CD4-positive, alpha-beta T cell treated with Interleukin-17A for 1 hour (primary cell): ENCODE measurements at places on chromosomes 13 and 19.

- no peak for DNase-seq
These were observed 46.5 kb downstream of the RCBTB2 start for GRCh38 chr13:48486362-48486761.

DNA sequence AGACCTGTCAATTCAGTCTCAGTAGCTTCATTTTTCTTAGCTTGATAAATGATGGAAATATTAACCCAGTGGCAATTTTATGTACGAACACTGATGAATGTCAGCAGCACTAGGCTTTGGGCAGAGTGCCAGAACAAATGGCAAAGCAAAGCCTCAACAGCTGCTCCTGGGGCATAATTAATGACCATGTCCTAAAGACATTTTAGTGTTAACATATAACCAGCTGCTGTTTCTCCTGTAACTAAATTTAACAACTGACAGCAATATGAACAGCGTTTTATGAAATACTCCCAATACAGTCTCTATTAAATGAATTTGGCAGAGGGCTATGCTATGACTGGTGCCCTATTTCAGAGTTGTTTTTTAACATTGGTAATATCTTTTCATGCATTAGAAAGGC lies 47.1 kb downstream of the ZNF568 start:
- no peak for DNase-seq

GRCh38 chr13:46296115-46296822 lies 84.5 kb downstream of the LRRC63 start:
- DNase-seq = no peak

DNA sequence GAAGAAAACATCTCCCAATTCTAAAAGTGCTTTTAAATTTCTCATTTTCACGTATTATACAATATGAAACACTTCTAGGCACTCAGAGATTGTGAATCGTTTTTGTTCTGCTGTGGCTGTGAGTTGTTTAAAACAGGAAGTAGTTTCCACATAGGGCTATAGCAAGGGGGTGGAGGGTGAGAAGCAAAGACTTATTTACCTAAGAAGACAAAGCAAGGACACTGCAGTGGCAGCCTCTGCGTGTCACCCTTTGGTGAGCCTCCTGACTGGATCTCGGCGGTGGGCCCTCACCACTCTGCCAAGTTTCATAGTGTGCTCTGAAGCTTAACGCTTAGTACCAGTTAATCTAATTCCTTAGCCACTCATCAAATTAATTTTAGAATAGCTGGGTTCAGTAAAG lies 56.8 kb downstream of the TNFSF13B start:
- DNase-seq = peak; percentile 23

GRCh38 chr19:4473011-4473762 lies 1.1 kb downstream of the HDGFL2 start:
- DNase-seq = no peak

- DNase-seq = no peak
These were observed 2.6 kb downstream of the P2RY11 start for GRCh38 chr19:10113964-10114650.

GRCh38 chr19:19457671-19458070 lies 52.2 kb downstream of the GATAD2A start:
- DNase-seq = no peak

DNA sequence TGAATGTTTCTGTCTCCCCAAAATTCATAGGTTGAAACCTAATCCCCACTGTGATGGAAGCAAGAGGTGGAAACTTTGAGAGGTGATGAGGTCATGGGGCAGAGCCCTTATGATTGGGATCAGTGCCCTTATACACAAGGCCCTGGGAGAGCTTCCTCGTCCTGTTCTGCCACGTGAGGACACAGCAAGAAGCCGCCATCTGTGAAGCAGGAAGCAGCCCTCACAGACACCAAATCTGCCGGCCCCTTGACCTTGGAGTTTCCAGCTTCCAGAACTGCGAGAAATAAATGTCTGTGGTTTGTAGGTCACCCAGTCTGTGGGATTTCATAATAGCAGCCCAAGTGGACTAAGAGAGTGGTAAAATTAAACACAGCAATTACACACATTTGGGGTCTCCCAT lies 737.4 kb downstream of the UQCRFS1 start:
- no peak for DNase-seq

DNA sequence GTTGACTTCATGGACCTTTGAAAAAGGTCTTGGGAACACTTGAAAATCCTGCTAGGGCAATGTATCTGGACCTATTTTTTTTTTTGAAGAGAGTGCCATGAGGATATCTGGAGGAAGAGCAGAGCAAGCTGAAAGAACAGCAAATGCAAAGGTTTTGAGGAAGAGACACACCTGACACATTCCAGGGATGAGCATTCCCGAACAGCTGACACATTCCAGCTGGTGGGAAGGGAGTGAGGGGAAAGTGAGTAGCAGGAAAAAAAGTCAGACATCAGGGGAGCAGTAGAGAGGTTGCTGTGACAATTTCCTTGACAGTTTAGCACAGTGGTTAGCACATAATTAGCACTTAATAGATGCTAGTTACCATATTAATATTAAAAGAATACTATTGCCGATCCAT lies 14.7 kb downstream of the DGKH start:
- no peak for DNase-seq

GRCh38 chr13:59690857-59691500 lies 472.7 kb downstream of the DIAPH3 start:
- no peak for DNase-seq

DNA sequence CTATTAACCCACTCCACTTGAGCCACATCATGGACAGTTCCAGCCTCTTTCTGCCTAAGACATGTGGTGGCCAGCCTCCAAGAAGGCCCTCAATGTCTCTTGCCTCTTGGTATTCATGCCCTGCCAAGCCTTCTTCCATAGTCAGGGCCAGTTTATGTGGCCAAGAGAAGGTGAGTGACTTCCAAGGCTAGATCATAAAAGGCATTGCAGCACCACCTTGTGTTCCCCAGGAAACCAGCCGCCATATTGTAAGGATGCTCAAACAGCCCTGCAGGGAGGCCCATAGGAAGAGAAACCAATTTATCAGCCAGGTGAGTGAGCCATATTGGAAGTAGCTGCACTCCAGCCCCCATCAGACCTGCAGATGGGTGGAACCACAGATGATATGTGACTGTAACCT lies 12.3 kb upstream of the DNMT1 start:
- DNase-seq = no peak

DNA sequence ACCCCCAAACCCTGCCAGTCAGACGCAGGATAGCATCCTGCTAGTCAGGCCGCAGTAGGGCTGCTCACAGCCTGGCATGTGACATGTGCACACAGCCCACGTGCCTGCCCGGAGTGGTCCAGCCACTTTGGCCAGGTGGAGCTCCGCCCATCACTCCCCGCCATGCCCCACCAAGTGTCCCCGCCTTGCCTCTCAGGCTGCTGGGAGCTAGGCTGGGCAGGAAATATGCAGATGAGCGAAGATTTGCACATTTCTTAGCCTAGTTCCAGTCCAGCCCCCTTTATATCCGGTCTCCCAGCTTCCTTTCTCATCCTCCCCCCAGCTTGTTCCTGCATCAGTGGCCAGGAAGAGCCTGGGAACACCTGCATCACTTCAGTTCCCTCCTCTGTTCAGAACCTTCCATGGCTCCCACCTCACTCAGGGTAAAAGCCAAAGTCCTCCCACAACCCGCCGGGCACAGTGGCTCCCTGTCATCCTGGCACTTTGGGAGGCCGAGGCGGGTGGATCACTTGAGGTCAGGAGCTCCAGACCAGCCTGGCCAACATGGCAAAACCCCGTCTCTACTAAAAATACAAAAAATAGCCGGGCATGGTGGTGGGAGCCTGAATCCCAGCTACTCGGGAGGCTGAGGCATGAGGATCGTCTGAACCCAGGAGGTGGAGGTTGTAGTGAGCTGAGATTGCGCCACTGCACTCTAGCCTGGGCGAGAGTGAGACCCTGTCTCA lies 2.3 kb upstream of the DOCK6 start:
- DNase-seq = no peak

GRCh38 chr13:23771956-23772355 lies 117.2 kb downstream of the MIPEP start:
- DNase-seq = no peak

DNA sequence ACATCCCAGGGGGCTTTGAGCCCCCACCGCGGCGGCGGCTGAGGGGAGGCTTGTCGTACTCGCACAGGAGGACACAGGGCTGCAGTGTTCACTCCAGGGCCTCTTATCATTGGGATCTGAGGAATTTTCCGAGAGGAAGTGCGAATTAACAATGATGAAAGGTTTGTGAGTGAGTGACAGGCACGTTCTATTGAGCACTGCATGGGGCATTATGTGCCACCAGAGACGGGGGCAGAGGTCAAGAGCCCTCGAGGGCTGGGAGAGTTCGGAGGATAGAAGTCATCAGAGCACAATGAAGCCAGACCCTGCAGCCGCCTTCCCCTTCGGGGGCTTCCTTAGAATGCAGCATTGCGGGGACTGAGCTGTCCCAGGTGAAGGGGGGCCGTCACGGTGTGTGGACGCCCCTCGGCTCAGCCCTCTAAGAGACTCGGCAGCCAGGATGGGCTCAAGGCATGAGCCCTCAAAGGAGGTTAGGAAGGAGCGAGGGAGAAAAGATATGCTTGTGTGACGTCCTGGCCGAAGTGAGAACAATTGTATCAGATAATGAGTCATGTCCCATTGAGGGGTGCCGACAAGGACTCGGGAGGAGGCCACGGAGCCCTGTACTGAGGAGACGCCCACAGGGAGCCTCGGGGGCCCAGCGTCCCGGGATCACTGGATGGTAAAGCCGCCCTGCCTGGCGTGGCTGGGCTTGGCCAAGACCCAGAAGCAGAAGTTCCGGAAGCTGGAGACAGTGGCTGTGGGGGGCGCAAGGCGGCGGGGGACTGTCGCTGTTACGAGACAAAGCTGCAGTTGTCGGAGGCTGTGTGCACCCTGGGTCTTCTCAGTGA lies 53.9 kb downstream of the MCF2L start:
- no peak for DNase-seq

DNA sequence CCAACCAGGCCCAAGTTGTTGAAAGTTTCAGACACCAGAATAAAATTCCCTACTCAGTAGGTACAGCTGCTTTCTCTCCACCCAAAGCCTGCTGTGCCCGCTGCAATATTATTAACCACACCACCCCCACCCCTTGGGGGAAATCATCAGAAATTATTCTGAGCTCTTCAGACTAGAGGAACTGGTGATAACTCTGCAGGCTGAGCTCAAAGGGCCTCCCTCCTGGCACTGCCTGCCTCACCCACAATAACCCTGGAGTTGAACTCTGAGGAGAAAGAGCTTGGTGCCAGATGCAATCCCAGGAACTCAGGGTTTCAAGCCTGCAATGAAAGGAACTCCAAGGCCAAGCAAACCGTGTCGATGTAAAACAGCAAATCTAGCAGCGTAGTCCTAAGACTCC lies 381.7 kb upstream of the ZNF507 start:
- DNase-seq = no peak

GRCh38 chr19:4803736-4804695 lies 12.5 kb downstream of the FEM1A start:
- DNase-seq = peak; percentile 70

- DNase-seq = peak; percentile 90
These were observed at the start of gene TSEN34 for GRCh38 chr19:54191011-54191810. Gene TSEN34 (plus strand): TSS chr19:54191308. CDS start chr19:54191365, 57 bp downstream.

GRCh38 chr19:47752440-47753211 lies 7.3 kb downstream of the NOP53 start:
- DNase-seq = no peak

GRCh38 chr19:13082192-13083007 lies 20.3 kb downstream of the LYL1 start:
- DNase-seq = no peak

GRCh38 chr19:27955485-27956480 lies 1257.2 kb downstream of the UQCRFS1 start:
- no peak for DNase-seq

GRCh38 chr13:50357586-50358118 lies 342.4 kb downstream of the KCNRG start:
- DNase-seq = no peak

DNA sequence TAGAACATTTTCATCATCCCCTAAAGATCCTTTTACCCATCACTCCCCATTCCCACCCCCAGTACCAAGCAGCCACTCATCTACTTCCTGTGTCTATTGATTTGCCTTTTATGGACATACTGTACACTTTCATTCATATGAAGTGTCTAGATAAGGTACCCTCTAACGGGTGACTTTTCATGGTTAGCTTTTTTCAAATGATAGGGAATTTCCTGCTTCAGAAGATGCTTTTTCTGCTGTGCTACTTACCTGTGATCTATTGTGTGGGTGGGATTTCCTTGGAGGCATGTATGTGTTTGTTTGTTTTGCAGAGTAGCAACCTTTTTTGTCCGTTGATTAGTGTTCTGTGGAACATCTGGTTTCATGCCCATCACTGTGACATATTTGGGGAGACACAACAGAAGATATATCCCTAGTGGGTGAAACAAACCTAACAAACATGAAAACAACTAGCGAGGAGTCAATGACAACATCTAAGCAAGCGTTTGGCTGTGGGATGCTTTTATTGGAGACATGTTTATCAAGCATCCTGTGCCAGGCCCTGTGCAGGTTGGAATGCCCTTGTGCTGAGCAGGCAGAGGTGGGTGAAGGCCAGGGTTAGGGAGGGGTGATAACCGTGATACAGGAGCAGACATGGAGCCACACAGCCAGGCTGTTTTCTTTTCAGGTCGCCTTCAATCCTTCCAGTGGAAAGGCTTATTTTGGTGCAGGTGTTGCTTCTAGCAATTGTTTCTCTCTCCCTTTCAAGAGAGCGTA lies 17.6 kb downstream of the SPINT2 start:
- peak; percentile 7 for DNase-seq

- no peak for DNase-seq
These were observed 106.0 kb downstream of the RAP2A start for GRCh38 chr13:97539651-97540610.

- no peak for DNase-seq
These were observed 16.2 kb downstream of the PTH2 start for GRCh38 chr19:49407079-49407478.
